NCI-H1105 (cell line): ENCODE measurements at places on chromosomes 3 and 15.

GRCh38 chr3:72213296-72214065 lies 428.5 kb upstream of the PROK2 start:
- DNase-seq: no peak

DNA sequence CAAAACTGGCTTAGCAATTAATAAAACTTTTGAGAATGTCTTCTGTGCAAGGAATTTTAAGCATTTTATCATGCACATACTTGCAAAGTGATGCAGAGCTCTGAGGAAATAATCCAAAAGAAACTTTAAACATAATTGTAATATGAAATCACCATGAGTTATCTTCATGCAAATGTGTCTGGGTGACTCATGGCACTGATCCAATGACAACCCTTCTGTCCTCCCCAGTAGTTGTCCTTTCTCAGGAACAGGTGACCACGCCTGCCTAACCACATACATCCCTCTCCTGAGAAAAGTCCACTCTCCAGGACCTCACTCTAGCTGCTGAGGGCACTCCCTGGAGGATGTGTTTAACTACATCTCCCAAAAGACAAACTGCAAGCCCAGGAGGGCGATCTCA lies 530.6 kb upstream of the IL12A start:
- no peak for DNase-seq

DNA sequence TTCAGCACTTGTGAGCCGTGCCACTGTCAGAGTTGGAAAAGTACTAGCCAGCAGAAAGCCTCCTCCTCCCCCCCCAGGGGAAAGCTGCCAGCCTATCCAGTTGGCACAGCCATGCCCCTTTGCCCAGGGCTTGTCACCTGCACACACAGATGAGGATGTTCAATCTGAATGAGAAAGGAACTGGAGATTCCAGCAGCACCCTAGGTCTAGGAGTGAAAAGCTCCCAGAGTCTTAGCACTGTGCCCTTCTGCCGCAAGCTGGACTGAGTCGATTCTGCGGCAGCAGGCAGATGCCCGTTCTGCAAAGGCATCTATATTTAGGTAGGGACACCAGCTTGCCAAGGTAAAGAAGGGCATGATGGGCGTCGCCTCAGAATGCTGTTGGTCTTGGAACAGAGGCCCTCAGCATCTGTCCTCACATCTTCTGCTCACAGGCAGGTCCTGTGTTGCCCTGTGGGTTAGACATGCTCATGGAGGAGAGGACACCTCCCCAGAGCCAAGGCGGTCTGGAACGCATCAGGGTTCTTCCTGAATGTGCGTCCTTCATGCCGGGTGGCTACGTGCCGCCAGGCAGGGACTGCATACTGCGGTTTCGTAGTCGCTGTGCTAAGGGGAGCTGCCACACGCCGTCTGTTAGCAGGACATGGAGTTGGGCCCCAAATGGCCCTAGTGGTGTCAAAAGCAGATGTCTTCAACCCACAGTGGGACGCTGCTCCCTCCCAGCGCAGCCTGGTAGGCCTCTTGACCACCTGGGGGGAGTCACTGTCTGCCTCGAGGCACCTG lies 109.5 kb downstream of the VGLL4 start:
- no peak for DNase-seq

GRCh38 chr3:37096288-37096687 lies 78.1 kb downstream of the LRRFIP2 start:
- no peak for DNase-seq

- DNase-seq: no peak
These were observed 7.2 kb downstream of the MESP2 start for GRCh38 chr15:89783111-89783860.

DNA sequence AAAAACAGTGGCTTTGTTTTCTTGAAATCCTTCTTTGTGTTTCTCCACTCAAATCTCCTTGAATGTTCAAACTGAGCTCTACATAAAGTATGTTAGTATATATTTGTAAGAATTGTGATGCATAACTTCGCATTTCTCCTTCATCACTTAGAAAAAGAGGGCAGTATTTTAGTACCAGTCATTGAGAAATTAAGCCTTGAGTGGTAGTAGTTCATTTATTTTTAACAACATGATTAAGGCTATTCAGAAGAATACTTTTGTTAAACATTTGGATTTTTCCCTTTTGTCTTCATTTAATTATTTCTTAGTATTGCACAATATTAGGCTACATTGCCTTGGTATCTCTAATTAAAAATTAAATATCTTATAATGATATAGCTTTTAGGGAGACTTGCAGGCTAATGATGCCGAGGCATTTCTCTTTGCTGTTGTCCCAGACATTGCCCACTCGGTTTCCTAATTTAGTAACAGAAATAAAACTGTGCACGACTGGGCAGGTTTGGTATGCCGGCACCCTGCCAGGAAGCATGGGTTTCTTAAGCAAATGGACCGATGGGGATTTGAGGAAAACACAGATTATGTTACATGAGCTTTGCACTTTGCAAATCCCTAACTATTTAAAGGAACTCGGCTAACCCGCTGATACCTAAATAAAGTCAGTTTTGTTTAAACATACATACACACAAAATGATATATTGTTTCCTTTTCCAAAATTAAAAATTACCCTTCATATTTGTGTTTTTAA lies 54.7 kb downstream of the LRRC28 start:
- DNase-seq: peak; percentile 86

DNA sequence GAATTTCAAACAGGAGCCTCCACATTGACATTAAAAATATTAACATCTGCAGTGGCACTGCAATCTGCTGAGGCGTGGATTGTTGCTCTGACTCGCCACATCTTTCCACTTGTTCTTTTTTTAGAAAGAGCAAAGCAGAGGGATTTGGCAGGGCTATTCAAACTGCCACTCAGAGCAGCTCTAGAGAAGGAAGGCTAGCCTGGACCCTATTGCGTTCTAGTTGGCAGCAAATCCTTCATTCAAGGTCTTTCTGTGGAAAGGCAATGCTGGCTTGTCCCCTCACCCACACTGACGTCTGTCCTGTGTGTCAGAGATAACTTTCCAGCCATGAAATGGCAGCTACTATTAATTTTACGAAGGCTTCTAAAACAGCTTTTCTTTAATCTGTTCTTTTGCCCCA lies 483.2 kb upstream of the SGO1 start:
- DNase-seq: no peak

GRCh38 chr3:123150449-123151215 lies 51.1 kb upstream of the SEC22A start:
- DNase-seq: no peak

GRCh38 chr15:28960979-28961378 lies 75.2 kb downstream of the APBA2 start:
- DNase-seq: no peak

GRCh38 chr3:59318881-59319280 lies 269.1 kb upstream of the CFAP20DC start:
- no peak for DNase-seq

DNA sequence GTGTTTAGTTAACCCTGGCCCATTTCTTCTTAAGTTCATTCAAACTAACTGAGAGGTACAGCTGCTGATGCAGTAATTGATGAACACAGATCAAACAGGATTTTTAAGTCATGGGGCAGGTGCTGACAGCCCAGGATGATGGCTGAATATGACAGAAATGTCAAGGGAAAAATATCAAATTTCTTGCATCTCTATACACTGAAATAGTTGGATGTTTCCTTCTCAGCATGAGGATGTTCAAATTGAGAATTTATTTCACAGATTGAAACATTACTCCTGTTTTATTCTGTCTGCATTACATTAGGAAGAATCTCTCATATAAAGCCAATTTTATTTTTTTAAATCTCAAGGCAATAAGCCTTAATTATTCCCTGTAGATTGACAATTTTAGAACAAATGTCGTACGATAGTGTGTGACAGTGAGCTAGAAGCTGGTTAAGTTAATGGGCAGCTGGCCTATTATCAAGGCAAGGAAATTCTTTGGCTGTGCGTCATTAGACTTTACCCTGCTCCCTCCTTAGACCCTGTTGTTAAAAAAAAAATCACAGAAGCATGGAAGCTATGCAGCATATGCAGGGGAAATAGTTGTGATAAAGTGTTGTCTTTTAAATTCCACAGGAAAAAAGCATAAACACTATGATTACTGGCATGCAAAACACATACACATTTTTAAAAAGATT lies 183.8 kb upstream of the KCNMB2 start:
- DNase-seq: peak; percentile 19

DNA sequence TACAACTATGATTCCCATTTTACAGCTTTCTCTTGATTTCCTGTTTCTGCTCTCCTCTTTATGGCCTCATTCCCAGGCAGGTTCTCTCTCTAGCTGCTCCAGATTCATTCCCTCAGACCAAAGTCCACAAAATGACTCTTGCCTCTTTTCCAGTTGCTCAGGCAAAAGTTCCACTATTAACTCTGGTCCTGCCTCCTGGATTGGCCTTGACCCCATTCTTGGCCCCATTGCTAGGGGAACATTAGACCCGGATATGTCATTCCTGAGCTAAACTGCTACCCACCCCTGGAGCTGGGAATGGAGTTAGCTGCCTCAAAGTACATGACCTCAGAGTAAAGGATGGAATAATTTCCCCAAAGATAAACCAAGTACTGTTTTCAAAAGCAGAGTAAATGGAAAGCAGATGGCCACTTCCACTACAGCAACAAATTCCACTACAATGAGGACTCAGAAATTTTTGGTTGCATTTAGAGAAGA lies 73.0 kb upstream of the GAP43 start:
- no peak for DNase-seq
